ENCODE measurements at places on chromosomes 1 and 21. TPM values are rescaled to one million over a fixed set of nuclear protein-coding genes. Genes with fewer than 3 reads are reported as not detected.
A peak's percentile ranks its signal among the peaks of the same experiment; 100 is the strongest.

Gene C1orf94
- not detected for total RNA-seq

GRCh38 chr1:149883598-149884247 lies 15.6 kb upstream of the BOLA1 start:
- no peak overlapping the region for H3K4me3 ChIP-seq
- H3K27ac ChIP-seq = no peak overlapping the region
- H3K4me1 ChIP-seq = peaks cover 30% of the 10 kb centered on the region
- DNase-seq = no peak

Gene ABCB10
- total RNA-seq = 32.4 TPM

DNA sequence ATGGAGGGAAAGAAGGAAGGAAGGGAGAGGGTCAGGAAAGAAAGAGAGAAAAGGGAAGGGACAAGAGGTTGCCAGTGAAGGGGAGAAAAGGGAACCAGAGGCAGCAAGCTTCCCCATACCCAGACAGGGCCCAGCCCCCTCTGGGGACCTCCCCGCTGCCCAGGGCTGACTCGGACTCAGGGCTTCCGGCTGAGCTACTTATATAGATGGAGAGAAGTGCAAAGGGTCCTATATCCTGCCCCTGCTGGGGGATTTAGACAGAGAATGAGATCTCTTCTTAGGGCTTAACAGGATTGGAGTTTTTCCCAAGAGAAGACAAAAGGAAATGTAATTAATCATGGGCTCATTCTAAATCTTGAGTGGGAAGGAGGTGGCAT lies at the start of gene ETV3L:
Gene ETV3L, minus strand, starts transcription at position 176 of the 377 bp plus-strand sequence. CDS start 285 bp downstream, outside the sequence.
- H3K4me1 ChIP-seq = peaks cover 3% of the 10 kb centered on the region
- no peaks in the 10 kb centered on the region for H3K36me3 ChIP-seq
- H3K4me3 ChIP-seq = no peak within 1 kb of the TSS
- no peak for DNase-seq
- peaks cover 16% of the 10 kb centered on the region for H3K27me3 ChIP-seq

GRCh38 chr1:38455829-38456530 lies 403.6 kb downstream of the RRAGC start:
- H3K27ac ChIP-seq = no peak overlapping the region
- no peak for DNase-seq
- no peaks in the 10 kb centered on the region for H3K36me3 ChIP-seq
- peaks cover 14% of the 10 kb centered on the region for H3K27me3 ChIP-seq
- no peaks in the 10 kb centered on the region for H3K4me1 ChIP-seq

Gene OSBPL9
- total RNA-seq = 45.8 TPM

GRCh38 chr1:159669338-159669737 lies 45.1 kb downstream of the CRP start:
- H3K36me3 ChIP-seq = no peaks in the 10 kb centered on the region
- no peak overlapping the region for H3K4me3 ChIP-seq
- no peak for DNase-seq
- peaks cover 4% of the 10 kb centered on the region for H3K27me3 ChIP-seq

GRCh38 chr1:234862944-234863515 lies 253.1 kb upstream of the IRF2BP2 start:
- DNase-seq = no peak
- H3K36me3 ChIP-seq = no peaks in the 10 kb centered on the region
- H3K4me3 ChIP-seq = no peak overlapping the region
- H3K27ac ChIP-seq = no peak overlapping the region
- peaks cover 21% of the 10 kb centered on the region for H3K4me1 ChIP-seq
- no peaks in the 10 kb centered on the region for H3K27me3 ChIP-seq

DNA sequence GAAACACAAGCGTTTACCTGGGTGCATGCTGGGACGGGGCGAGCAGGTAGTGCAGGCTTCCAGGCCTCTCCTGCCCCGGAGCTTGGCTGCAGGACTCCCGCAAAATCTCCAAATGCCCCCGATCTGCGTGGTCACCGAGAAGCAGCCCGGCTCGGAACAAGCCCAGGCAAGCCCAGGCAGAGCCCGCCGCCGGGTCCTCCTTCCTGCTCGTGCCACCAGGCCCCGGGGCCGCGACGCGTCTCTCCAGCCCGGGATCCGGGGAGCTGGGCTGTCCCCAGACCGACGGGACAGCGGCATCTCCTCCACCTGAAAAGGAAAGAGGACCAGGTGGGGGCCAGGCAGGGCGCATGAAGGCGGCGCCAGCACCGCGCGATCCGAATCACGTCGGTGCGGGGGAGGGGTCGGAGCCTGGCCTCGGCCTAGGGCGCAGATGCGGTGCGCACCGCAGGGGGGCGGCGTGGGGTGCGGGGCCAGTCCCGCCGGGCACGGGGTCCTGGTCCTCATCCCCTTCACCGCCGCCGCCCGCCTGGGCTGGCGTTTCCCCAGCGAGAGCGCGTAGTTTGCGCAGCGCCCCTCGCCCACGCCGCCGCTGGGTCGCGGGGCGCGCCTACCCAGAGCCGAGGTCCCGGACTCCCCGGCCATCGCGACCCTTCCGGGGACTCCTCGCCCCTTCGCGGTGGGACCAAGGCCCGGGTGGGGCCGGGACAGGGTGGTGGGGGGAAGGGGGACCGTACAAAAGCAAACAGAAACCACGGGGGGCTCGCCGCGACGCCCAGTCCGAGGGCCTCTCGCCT lies 52.4 kb upstream of the H6PD start:
- peaks cover 37% of the 10 kb centered on the region for H3K4me1 ChIP-seq
- peaks cover 14% of the 10 kb centered on the region for H3K27me3 ChIP-seq
- peak overlapping the region; percentile 77 for H3K4me3 ChIP-seq
- DNase-seq = peak; percentile 57
- peak overlapping the region; percentile 64 for H3K27ac ChIP-seq
- peaks cover 18% of the 10 kb centered on the region for H3K36me3 ChIP-seq

All from activated CD8-positive, alpha-beta T cell treated with anti-CD3 and anti-CD28 coated beads, Interleukin-2, amount 10 ng/mL, durations not matched to agents 7 days and 5 days (primary cell).